Stimulated activated CD4-positive, alpha-beta T cell treated with anti-CD3 and anti-CD28 coated beads, Interleukin-1b, Interleukin-23, amount 100 ng/mL, for 4 hours (primary cell): ENCODE measurements at places on chromosomes 1 and 21.

DNA sequence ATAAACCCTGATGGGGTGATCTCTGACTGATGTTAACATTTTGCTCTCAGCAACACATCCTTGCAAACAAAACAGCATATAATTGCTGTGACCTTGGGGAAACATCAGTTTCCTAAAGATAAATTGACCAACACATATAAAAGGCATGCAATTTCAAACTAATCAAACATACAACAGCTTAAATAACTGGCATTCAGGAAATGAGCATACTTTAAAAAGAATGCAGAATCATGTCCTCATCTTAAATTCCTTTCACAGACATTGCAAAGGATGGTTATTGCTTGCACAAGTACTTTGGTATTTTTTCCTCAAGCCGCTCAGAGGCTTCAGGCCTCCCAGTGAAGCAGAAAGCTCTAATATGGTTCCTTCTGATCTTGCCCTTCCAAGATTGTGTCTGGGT, 53.4 kb upstream of the RGS18 start:
- DNase-seq: no peak

GRCh38 chr1:12549460-12550349, 68.3 kb downstream of the DHRS3 start:
- no peak for DNase-seq

GRCh38 chr1:210464519-210465039, 135.9 kb downstream of the HHAT start:
- DNase-seq: no peak

DNA sequence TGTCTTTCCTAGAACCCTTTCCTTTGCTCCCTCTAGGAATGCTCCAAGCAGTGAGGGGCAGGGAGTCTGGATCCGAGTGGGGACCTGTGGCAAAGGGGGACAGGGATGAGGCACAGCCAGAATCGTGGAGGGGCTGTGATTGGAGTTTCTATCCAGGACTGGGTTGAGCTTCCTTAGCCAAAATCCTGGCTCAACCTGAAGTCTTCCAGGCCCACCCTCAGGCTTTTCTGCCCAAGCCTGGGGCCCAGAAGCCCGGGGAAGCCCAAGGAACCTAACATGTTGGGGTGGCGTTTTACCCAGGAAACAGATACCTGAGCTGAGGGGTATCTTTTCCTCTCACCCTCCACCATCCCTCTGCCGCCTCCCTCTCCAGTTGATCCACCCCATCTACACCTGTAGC, 5.4 kb downstream of the MYOG start:
- no peak for DNase-seq

DNA sequence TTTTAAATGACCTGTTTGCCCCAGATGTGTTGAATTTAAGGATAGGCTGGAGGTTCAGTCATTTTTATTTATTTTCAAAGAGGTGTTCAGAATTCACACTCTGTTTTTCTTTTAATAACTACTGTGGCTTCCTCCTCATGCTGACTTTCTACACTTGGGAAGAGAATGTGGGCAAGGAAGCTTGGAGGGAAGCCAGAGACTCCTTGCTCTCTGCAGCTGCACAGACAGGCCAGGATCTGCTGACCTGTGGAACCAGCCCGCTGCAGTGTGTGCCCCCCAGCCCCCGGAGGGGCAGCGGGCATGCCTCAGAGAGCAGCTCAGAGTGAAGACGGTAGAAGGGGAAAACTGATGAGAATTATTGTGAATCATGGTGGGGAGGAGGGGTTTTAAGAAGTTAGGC, 16.9 kb downstream of the MGST3 start:
- DNase-seq: no peak

DNA sequence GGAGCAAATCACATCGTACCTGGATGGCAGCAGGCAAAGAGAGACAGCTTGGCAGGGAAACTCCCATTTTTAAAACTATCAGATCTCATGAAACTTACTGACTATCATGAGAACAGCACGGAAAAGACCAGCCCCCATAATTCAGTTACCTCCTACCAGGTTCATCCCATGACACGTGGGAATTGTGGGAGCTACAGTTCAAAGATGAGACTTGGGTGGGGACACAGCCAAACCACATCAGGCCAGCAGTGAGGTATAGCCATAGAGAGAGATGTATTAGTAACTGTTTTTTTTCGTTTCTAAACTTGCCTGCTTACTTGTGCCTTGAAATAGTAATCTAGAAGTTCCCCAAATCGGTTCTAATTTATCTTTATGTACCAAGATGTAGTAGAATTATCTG, 48.9 kb downstream of the AK4 start:
- no peak for DNase-seq
